ENCODE measurements at places on chromosomes 2 and 18.

GRCh38 chr2:197647961-197648690 is 27.3 kb downstream of the RFTN2 start:
- no peak for DNase-seq

DNA sequence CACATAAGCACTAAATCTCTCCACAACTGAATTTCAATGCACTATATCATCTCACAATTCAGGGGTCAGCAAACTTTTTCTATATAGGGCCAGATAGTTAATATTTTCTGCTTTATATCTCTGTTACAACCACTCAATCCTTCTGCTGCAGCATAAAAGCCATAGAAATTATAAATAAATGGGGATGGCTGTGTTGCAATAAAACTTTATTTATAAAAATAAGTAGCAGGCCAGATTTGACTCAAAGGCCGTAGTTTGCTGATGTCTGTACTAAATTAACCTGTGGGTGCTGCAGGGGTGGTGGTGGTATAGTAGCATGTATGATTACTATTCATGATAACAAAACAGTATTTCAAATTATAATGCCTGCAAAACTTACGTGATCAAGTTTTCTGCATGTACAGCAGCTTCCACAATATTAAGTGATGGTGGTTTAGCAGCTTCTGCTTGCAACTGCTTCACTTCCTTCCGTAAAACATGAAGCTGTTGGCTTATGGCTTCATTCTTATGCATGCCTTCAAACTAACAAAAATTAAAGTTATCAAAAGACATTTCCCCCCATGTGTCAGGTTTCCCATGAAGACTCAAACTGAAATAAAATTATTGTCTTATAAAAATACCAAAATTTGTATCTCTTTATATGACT is 64.1 kb downstream of the SIGLEC15 start:
- no peak for DNase-seq

GRCh38 chr2:30684516-30684915 is 122.7 kb downstream of the CAPN13 start:
- DNase-seq, result no peak

- no peak for DNase-seq
Measured at GRCh38 chr2:48696881-48697280, 58.6 kb downstream of the LHCGR start.

DNA sequence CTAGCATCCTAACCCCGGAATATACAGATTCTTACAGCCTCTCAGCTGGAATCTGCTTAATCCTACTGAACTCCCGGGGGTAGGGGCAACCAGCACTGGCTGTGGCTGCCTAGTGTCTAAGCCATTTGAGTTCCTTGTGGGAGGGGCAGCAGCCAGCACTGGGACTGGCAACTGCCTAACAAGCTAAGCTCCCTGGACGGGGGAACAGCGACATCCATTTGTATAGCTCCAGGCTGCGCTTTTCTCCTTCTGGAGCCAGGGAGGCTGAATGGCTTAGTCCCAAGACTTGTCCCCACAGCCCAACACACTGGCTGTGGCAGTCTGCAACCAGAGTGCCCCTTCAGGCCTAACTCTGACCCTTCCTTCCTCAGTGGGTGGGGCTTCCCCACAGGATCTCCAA is 787.2 kb downstream of the METTL4 start:
- no peak for DNase-seq

DNA sequence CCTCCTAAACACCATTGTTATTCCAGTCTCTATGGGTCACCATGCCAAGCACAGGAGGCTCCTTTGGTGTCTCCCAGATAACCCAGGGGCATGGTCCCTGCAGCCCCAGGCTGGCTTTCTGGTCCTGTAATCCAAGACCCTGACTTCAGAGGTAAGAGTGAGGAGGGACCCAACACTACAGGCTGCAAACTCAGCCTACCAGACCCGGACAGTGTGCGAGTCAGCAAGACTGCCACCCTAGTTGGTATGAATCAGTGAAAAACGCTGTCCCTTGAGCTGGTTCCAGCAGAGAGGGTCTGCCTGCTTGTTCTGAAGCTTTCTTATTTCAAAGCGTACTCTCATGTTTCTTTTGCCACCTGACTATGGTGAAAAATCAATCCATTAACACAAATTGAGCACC is 47.6 kb upstream of the ZFP36L2 start:
- no peak for DNase-seq

DNA sequence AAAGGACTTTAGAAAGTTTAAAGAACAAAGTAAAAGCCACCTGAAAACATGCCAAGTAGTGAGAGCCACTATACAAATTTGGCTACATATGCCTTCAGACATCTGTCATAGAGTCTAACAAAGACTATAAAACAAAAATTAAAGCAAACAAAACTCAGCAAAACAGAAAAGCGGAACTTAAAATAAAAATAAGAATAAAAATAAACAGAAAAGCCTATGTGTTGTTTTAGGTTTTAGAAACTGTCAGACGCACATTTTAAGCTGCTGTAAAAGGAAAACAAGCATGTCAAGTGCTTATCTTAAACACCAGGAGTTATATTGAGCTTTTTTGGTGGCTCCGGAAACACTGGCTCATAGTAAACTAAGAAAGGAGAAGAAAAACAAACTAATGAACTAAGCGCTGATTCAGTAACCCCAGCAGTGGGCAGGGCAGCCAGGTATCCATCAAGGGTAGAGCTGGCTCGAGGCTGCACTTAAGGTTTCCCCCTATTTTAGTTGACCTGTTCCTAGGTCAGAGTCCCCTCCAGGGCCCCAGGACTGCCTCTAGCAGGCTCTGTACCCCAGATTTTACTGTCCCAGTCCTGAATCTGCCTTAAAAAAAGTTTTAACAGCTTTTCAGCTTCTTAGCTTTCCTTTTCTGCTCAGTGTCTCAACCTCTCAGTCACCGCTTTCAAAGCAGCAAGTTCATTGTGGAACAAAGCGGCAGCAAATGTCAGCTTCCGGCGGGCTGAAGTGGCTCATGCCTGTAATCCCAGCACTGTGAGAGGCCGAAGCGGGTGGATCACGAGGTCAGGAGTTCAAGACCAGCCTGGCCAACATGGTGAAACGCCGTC is 15.4 kb upstream of the RMC1 start:
- DNase-seq, result peak; percentile 57
